Activated T-cell treated with anti-CD3 and anti-CD28 coated beads, Interleukin-2, amount 50 U/mL, for 1 hour (primary cell): ENCODE measurements at places on chromosomes 7 and 10.

GRCh38 chr7:13560441-13560840 lies 429.0 kb downstream of the ETV1 start:
- no peak for DNase-seq

DNA sequence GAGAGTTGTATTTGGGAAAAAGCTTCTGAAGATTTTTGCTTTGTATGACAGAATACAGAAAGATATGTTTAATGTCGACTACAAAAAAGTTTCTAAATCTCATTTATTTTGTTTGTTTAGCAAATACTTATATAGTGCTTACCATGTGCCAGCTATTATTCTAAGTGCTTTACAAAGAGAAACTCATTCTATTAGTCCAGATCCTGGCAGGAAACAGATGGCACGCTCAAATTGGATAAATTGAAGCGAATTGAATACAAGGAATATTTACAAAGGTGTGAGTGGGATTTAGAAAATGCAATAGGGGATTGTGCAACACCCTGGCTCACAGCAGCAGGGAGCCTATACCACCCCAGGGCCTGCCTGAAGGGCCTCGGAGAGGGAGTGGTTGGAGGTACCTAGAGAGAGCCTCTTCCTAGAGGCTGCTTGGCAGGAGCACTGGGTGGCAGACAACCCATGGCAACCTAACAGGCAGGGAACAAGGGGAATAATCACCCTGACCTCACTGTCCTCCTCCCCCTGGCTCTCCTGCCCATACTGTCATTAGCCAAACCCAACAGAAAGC lies 27.6 kb upstream of the FAM204A start:
- DNase-seq: no peak

GRCh38 chr7:102306916-102307677 lies 20.4 kb downstream of the SH2B2 start:
- DNase-seq: no peak

GRCh38 chr10:68327889-68328786 lies 3.7 kb upstream of the HNRNPH3 start:
- no peak for DNase-seq

GRCh38 chr10:95976362-95977229 lies 66.8 kb upstream of the CCNJ start:
- no peak for DNase-seq

DNA sequence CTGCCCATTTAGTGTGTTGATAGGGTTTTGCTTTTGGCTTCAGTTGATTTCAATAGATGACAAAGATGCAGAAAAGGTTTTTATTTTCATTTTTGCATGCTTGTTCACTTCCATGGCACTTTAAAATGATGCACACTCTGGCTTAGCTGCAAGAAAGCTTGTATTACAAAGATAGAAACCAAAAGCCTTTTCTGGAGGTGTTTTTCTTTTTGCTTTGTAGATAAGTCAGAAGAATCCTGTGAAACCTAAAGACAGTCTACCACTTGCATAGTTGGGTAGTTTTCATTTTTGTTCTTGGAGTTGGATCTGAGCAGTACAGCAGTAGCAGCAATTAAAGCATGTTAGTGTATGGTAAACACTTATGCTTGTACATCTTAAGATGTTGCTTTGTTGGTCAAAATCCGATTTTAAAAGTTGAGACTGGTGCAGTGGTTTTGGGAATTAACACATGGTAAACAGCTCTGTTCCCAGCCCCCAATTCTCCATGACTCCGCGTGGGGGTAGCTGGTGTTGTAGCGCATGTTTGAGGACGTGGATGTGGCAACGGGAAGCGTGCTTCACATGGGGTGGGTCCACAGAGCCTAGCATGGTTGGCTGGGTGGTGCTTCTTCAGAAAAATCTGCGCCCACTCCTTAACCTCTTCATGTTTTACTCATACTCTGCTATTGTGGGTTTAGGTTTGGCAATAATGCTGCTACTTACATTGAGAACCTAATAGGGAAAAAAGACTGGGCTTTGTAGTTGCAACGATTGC lies 19.8 kb downstream of the CCNY start:
- no peak for DNase-seq

DNA sequence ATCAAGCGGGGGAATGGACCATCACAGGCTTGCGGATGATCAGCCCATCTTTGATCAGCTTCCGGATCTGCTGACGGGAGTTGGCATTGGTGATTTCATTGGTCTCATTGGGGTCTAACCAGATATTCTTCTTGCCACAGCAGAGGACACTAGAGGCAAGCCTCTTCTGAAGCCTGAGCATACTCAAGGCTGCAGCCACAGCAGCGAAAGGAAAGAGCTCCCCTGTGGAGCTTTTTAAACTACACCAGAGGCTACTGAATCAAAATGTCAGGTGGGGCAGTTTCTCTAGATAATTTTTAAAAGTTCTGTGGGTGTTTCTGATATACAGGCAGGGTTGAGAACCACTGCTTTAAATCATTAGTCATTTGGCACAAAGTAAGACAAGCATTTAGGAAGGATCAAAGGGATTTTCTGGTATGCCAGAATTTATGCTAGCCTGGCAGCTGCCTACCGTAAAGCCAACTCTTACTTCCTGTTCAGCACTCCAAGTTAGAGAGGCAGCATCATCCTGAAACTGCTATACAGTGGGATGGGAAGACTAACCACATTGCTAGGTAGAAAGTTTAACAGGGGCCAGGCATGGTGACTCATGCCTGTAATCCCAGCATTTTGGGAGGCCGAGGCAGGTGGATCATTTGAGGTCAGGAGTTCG lies 7.0 kb downstream of the NAPEPLD start:
- DNase-seq: no peak

DNA sequence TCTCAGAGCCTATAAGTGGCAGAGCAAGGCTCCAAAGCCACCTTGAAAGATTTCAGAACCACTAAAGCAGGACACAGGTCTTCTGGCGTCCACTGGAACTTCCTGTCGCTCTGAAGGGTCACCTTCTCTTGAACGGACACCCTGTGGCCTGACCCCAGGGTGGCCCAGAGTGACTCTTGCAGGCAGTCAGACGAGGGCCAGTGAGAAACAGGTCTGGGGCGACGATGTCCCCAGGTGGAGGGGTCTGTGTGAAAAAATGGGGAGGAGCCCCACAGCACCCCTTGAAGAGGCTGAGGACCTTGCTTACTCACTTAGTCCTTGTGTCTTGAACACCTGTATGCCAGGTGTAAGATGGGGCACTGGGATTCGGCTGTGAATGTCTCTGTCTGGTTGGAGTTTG lies 946 bp upstream of the RASGEF1A start:
- no peak for DNase-seq

GRCh38 chr7:34845666-34846361 lies 187.8 kb downstream of the NPSR1 start:
- no peak for DNase-seq

DNA sequence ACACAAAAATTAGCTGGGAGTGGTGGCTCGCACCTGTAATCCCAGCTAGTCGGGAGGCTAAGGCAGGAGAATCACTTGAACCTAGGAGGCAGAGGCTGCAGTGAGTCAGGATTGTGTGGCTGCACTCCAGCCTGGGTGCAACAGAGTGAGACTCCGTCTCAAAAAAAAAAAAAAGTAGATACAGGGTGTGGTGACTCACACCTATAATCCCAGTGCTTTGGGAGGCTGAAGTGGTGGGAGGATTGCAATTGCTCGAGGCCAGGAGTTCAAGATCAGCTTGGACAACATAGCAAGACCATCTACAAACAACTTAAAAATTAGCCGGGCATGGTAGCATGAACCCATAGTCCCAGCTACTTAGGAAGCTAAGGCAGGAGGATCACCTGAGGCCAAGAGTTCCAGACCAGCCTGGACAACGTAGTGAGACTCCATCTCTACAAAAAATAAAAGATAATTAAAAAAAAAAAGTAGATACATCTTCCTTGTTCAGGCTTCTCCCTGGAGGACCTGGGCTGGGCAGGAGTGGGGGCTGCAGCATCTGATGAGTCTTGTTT lies 2.0 kb downstream of the MOSPD3 start:
- DNase-seq: no peak

DNA sequence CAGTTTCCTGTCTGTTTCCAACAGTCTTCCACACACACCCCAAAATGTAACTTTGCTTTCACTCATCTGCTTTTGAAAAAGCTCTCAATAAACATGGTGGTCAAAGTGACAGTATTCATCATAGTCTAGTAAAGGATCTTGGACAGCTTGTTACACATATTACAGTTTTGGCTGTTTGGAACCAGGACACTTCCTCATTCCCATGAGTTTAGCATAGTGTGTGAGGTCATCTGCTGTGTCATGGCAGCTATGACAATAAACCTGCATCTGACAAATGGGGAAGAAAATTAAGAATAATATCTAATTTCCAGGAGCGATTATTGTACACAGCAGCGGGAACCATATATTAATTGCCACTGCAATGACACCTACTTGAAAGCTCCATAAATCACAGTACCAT lies 184.3 kb upstream of the SLC26A5 start:
- no peak for DNase-seq

DNA sequence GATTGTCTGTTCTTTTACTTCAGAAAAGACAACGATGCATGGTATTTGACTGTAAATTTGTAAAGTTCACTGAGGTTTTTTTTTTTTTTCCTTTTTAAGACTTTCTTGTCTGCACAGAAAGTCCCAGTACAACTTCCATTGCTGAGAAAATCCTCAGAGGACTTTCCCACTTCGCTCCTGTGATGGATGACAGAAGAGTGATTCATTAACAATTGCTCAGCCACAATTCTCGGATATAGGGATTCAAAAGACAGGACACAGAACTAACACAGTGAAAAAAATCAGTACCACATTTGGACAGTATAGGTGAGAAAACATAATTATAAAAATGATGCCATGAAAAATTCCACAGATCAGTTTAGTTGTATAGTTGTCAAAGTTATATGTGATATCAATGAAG lies 48.0 kb downstream of the SEC23IP start:
- no peak for DNase-seq
